ENCODE measurements at places on chromosomes 12 and 14.

- DNase-seq: no peak
These were observed 3.1 kb downstream of the DYNLL1 start for GRCh38 chr12:120498870-120499515.

GRCh38 chr12:39301422-39301821 lies 141.5 kb downstream of the KIF21A start:
- DNase-seq: no peak

- DNase-seq: no peak
These were observed 8.2 kb upstream of the CGRRF1 start for GRCh38 chr14:54501480-54501879.

GRCh38 chr14:71362920-71363584 lies 455.8 kb downstream of the PCNX1 start:
- DNase-seq: no peak

DNA sequence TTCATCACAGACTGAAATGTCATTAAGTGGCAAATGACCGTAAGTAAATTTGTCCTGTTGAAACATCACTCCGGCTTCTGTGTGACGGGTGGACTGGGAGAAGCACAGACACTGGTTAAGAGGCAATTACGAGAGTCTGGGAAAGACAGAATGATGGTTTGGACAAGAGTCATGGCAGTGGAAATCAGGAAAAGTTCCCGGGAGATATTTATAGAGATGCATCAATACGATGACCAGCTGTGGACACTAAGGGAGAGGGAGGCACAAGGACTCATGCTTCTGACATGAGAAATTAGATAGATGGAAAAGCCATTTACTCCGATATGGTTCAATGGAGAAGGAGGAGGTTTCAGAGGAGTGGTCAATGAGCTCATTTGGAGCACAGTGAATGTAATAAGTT lies 27.3 kb downstream of the CKAP4 start:
- no peak for DNase-seq
